H9 (cell line): ENCODE measurements at places on chromosomes 12 and 14. TPM values are rescaled to one million over a fixed set of nuclear protein-coding genes. Genes with fewer than 3 reads are reported as not detected.

TSPAN19 gene
- total RNA-seq = not detected in 2 replicates

DNA sequence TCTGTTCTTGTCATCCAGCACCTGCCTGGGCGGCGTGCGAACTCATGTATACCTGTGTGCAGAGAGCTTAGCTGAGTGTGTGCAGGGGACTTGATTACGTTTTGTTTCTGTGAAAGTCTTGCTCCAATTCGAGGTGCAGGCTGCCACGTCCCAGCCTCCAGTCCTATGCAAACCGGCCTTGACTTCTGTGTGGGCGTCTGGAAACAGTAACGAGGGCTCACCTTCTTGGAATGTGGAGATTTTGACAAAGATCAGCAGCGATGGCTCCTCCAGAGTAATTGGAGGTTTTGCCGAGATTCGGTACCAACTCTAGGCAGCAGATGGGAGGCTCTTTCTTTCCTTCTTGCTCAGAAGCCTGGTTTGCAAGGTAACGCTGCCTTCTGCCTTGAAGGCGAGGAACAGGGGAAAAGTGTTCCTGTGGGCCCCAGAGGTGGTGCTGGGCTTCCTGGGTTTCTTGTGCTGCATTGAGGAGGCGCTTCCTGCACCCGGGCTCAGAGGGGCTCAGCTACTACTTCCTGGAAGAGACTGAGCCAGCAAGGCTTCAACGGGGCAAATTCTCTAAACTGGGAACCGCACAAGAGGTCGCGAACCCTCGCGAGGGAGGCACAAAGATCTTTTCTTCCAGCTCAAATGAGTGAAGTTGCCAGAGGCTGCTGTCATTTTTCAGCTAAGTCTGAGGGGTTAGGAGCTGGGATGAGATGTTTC, 249.0 kb downstream of the AACS start:
- H3K4me3 ChIP-seq = peak overlapping the region; percentile 45
- no peaks in the 10 kb centered on the region for H3K27me3 ChIP-seq
- peak; percentile 50 for DNase-seq

- H3K27me3 ChIP-seq = no peaks in the 10 kb centered on the region
- H3K27ac ChIP-seq = peak overlapping the region; percentile 28
- DNase-seq = no peak
Measured at GRCh38 chr12:95574799-95575452, 23.6 kb upstream of the USP44 start.

GRCh38 chr14:101619484-101619883, 58.2 kb downstream of the DIO3 start:
- no peak overlapping the region for H3K4me3 ChIP-seq
- H3K4me1 ChIP-seq = no peaks in the 10 kb centered on the region; the same call in 1 of the 2 replicates
- H3K27ac ChIP-seq = no peak overlapping the region
- no peak for DNase-seq
- no peaks in the 10 kb centered on the region for H3K36me3 ChIP-seq

- H3K27ac ChIP-seq = no peak overlapping the region
- no peaks in the 10 kb centered on the region for H3K4me1 ChIP-seq
- no peaks in the 10 kb centered on the region for H3K36me3 ChIP-seq
- no peak overlapping the region for H3K4me3 ChIP-seq
Measured at GRCh38 chr14:78737601-78738000, 567.4 kb downstream of the NRXN3 start.
